ENCODE measurements at places on chromosomes 1 and 21.

- no peak for DNase-seq
Observed at GRCh38 chr1:16977377-16977776, 3.0 kb downstream of the MFAP2 start.

DNA sequence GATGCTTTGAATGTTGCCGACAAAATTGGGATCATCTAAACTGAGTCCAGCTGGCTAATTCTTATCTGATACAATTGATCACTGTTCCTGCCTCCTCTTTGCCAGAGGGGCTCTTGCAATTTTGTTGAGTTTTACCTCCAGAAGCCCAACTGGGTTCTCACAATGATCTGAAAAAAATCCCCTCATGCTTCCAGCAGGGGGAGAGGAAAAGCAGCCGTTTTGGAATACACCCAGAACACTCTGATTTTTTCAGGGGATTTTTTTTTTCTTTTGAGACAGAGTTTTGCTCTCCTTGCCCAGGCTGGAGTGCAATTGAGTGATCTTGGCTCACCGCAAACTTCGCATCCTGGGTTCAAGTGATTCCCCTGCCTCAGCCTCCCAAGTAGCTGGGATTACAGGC is 13.9 kb upstream of the RERE start:
- no peak for DNase-seq

DNA sequence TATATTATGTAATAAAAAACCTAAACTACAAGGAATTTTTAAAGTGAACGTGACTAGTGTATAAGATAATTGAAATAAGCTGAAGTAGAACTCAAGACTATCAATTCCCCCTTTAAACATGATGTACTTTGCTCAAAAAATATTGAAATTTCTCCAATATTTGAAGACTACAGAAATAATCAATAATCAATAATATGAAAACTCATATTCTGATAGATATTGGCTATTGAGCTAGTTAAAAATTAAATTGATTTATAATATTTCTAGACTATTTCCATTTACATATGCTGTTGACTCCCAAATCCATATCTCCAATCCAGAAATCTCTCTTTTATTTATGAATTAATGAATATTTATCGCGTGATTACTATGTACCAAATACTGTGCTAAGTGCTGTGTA is 133.2 kb downstream of the USH2A start:
- DNase-seq: no peak

DNA sequence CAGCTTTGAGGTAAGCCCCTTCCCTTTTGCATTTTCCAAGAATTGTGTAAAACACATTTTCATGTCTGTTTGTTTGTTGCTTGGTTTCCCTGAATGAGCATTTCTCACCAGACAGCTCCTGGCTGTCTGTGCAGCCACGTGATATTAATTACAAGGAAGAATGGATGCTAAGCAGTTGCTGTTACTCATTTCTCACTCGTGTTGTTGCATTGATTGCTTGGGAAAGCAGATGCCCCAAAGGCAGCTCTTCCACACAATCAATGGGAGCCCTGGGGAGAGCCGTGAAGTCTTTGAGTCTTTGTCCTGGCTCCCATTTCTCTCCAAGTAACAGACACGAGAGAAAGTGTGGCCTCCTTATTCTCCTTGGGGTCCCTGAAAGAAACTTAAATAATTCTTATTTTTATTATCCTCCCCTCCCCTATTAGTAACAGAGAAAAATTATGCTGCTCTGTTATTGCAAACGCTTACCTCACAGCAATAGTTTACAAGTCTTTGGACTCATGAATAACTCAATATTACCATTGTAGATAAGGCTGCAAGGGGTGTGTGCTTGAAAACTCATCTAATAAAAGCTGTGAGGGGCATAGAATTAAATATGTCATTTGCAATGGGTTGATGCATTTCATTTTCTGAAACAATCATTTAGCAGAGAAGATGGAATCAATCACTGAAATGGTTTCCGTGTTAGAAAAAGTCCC is 127.7 kb upstream of the CAMK1G start:
- DNase-seq: no peak

GRCh38 chr21:39601187-39601928 is 11.4 kb upstream of the B3GALT5 start:
- no peak for DNase-seq

GRCh38 chr1:44693900-44694299 is 19.4 kb downstream of the ARMH1 start:
- DNase-seq: no peak

DNA sequence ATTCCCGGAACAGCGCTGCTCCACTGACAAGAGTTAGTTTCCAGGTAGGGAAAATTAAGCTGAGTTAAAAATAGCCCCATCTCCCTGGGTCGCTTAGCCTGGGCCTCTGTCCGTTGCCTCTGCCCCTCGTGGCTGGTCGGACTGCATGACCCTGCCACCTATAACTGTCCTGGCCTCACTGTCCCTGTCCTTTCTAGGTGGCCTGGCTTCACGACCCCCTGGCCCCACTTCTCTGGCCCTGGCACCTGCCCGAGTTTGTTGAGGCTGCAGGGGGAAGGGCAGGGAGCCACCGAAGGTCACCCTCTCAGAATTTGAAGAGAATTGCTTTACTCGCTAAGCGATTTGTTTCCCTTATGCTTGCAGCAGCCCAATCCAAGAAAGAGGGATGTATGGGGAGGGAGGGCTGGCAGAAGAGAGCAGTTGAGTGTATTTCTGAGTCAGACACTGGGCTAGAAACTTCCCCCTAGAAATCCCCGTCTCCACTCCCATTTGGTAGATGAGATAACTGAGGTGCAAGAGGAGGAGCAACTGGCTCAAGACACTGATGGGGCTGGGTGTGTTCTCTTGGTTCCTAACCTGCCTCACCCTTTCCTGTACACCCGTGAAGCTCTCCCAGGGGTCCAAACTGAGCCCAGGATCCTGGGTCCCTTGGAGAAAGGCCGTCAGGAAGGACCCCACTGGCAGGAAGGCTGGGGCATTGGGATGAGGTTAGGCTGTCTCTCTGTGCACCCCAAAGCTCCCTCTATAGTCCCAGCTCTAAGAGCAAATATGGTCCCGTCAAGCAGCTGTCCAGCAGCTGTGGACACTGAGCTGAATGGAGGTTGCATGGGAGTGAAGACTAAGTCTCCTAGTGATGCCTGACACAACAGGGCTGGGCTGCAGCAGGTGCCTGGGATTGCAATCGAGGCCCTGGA is 2.9 kb upstream of the EDN2 start:
- no peak for DNase-seq

- no peak for DNase-seq
Observed at GRCh38 chr1:228748431-228748830, 13.2 kb downstream of the RHOU start.

DNA sequence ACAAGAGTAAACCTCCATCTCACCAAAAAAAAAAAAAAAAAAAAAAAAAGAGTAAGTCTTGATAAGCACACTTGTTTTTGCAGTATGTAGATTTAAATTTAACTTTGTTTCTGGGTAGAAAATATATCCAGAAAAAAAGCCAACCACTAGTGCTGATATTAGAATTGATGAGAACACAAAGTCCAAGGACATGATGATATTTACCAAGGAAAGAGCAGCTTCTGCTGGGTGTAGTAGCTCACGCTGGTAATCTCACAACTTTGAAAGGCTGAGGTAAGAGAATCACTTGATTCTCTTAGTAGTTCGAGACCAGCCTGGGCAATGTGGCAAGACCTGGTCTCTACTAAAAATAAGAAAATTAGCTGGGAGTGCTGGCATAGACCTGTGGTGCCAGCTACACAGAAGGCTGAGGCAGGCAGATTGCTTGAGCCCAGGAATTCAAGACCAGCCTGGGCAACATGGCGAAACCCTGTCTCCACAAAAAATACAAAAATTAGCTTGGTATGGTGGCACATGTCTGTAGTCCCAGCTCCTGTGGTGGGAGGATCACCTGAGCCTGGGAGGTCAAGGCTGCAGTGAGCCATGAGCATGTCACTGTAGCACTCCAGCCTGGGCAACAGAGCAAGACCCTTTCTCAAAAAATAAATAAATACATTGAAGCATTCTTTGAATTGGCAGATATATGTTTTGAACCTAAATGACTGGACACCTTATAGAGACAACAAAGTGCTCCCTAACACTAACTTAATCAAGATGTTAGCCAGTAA is 63.6 kb upstream of the CACYBP start:
- DNase-seq: no peak

DNA sequence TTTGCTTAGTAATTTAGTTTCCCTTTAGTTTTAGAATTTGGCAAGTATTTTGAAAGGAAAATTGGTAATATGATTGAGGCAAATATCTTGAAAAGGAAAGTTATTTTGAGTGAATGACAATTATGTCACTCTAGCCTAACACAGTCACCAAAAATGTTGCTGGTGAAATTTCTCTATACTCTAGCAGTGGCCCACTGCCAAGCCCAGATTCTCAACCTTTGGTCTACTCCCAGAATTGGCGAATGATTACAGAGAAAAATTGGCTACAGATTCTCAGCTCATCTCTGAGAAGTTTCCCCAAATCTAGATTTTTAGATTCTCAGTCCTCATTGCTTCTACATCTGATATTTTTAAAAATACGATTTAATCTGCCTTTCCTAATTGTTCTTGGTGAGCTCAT is 84.9 kb downstream of the PIGK start:
- no peak for DNase-seq

DNA sequence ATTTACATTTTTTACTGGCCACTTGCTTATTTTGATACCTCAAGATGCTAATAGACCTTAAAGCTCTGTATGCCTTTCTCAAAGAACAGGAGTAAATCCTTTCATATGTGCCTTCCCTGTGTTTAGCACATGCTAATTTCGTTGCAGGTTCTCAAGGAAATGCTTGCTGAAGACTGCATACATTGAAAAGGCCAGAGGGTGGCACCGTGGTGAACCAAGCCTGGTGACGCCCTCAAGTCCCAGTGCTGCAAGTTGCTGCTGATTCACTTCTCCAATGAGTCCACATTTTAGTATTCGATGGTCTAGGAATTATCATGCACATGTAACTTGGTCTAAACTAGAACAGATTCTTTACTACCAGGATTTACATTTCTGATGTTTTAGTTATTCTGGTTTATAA is 94.1 kb downstream of the CLDN17 start:
- DNase-seq: no peak

- no peak for DNase-seq
Observed at GRCh38 chr1:110233861-110234260, 23.7 kb downstream of the KCNC4 start.

DNA sequence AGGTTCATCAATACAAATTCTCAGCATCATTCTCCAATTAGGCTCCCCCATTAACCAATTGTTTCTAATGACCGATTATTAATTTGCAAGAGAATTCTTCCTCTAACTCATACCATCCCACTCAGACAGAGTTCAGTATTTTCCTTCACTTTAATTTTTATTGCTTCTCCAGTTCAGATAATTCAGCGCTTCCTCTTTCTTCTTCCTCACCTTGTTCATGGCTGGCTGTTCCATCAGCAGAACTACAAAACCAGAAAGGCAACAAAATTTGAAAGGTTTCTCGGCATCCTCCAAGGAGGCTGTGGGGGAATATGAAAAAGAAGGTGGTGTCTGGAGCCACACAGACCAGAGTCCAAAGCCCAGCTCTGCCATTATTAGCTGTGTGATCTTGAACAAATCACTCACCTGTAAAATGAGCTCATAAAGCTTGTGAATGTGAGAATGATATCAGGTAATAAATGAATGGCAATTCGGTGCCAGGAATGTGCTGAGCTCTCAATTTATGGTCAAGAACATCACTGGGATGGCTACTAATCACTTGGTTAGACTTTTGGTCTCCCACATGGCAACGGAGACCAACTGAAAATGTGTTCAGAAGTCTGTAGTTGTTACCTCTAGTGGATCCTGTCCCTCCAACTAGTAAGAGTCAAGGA is 11.7 kb upstream of the ZNF436 start:
- no peak for DNase-seq

GRCh38 chr1:51910221-51911000 is 31.9 kb upstream of the NRDC start:
- no peak for DNase-seq

GRCh38 chr1:98179151-98179773 is 258.4 kb upstream of the DPYD start:
- DNase-seq: no peak

- no peak for DNase-seq
Observed at GRCh38 chr1:18836654-18837053, 22.8 kb downstream of the TAS1R2 start.

DNA sequence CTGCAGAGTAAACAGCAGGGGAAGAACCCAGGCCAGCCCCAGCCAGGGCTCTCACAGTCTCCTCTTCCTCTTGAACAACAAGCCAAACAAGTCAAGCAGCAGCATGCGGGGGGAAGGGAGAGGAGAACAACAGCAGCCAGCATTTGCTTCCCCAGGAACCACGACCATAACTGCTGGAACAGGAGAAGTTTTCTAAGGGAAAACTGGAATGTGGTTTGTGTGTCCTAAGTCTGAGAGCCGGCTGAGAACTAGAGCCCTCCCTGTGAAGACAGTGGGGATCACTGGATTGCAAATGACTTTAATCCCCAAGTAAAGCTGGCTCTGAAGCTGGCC is 48.2 kb downstream of the COQ8A start:
- DNase-seq: no peak

DNA sequence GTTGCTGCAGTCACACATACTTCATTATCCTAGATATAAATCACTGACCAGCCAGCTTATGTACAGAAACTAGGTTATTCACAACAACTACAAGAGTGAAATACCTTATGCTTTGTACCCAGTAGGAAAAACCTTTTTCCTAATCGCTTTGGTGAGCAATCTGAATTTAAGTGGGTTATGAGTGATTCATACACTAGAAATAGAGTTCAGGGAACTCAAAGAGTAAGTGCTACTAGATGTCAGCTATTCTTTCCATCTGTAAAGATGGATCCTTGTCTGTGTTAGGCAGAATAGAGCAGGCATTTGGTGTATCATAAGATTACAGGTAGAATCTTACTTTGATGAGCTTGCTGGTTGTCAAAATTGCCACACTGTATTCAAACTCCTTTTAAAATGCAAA is 101.9 kb downstream of the ZNF644 start:
- no peak for DNase-seq

DNA sequence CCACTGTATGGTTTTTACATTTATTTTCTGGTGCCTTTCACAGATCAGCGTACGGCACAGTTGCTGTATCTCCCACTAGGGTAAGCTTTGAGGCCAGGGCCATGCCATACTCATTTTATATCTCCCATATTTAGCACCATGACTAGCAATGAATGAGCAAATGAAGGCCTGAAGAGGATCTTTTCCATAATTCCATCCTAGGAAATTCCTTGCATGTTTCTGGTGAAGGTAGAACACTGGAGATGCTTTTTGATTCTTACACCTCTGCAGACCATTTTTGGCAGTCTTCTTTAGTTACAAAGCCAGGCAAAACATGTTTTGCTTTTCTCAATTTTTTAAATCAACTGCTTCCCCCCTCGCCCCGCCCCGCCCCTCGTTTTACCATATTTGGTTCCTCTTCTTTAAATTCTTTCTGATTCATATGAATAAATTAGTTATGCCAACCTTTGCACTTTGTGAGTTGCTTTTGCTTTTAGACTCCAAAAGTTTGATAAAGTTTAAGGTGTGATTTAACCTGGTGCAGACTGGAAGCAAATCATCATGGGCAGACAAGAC is 78.9 kb upstream of the AK4 start:
- DNase-seq: no peak

- no peak for DNase-seq
Observed at GRCh38 chr21:40099809-40100208, 232.6 kb downstream of the PCP4 start.

- DNase-seq: no peak
Observed at GRCh38 chr21:45316871-45317397, 29.2 kb upstream of the POFUT2 start.

- DNase-seq: no peak
Observed at GRCh38 chr21:44704636-44705001, 6.8 kb downstream of the TSPEAR start.

- DNase-seq: no peak
Observed at GRCh38 chr1:115445090-115445489, 107.0 kb upstream of the NGF start.

GRCh38 chr1:119920104-119920968 is 24.0 kb upstream of the ADAM30 start:
- no peak for DNase-seq
